ENCODE measurements at places on chromosomes 6 and 20.

GRCh38 chr6:27374824-27375612 is 13.5 kb upstream of the ZNF391 start:
- DNase-seq, result no peak

- DNase-seq, result no peak
Observed at GRCh38 chr6:84263557-84263956, 36.1 kb upstream of the CEP162 start.

DNA sequence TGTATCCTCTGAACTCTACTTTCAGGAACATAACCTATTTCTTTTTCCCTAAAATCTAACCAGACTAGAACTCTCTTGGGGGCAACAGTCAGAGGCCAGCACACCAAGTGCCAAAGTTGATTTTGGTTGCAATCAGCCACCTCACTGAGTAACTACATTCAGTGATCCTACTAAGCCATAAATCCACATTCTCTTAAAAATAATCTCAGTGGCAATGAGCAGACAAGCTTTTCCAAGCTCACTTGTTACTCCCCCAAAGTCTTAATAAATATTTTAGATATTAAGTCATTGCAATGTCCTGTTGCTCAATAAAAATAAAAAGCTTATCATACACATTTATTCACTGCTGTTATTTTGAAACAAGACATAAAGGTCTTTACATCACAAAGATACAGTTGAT is 9.8 kb downstream of the RGS17 start:
- no peak for DNase-seq

- DNase-seq, result no peak
Observed at GRCh38 chr6:22036699-22037098, 260.1 kb downstream of the PRL start.

DNA sequence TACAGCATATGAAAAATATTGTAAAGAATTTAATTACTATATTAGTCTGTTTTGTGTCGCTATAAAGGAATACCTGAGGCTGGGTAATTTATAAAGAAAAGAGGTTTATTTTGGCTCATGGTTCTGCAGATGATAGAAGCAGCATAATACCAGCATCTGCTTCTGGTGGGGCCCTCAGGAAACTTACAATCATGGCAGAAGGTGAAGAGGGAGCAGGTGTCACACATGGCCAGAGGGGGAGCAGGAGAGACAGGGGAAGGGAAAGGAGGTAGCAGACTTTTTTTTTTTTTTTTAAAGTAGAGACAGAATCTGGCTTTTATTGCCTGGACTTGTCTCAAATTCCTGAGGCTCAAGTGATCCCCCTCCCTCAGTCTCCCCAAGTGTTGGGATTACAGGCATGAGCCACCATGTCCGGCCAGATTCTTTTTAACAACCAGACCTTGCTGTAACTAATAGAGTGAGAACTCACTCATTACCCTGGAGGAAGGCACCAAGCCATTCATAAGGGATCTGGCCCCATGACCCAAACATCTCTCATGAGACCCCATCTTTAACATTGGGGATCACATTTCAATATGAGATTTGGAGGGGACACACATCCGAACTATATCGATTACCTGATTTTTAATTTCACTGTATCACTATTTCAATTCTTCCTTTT is 64.6 kb downstream of the MAN1A1 start:
- DNase-seq, result no peak

DNA sequence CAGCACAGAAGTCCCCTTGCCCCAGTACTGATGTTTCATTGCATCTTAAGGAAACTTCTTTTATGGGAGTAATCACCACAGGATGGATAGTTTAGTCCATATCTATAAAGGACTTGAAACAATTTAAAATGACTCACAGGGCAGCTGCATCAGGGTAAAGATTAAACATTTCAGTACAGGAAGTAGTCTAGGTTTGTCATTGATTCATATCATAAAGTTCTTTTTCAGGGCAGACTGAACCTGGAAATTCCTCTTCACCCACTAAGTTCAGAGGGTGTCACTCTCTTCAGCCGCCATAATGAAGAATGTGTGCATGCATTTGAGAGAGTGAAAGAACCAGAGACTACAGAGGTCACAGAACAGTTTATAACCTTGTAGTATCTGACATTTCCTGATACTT is 296.3 kb upstream of the JAG1 start:
- DNase-seq, result no peak

- no peak for DNase-seq
Observed at GRCh38 chr6:158514176-158514575, 45.7 kb upstream of the TMEM181 start.

Data from AG04449 (cell line).